ENCODE measurements at places on chromosomes 5 and 9. TPM values are rescaled to one million over a fixed set of nuclear protein-coding genes. Genes with fewer than 3 reads are reported as not detected.

DNA sequence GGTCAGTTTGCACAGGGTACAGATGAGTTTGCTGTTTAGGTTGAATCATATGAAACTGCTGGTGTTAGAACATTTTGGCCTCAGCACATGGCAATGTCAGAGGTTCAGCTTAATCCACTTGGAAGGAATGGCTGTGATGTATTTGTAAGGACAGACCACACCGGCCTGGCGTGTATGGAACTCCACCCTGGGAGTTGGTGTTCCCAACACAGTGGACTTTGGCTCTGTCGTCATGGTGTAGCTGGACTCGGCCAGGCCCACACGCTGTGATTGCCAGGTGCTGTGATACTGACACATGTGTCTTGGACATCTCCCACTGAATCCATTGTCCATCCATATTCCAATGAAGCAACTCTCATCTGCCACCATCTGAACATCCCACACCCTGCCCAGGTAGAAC lies 90.3 kb downstream of the ZNF618 start:
- H3K36me3 ChIP-seq, result peaks cover 28% of the 10 kb centered on the region
- H3K4me3 ChIP-seq, result no peak overlapping the region
- no peaks in the 10 kb centered on the region for H3K27me3 ChIP-seq
- peaks cover 3% of the 10 kb centered on the region for H3K4me1 ChIP-seq

The SLC45A2 gene
- not detected for polyA plus RNA-seq

The OR1Q1 gene
- polyA plus RNA-seq, result not detected

The MORN5 gene
- not detected for polyA plus RNA-seq

DNA sequence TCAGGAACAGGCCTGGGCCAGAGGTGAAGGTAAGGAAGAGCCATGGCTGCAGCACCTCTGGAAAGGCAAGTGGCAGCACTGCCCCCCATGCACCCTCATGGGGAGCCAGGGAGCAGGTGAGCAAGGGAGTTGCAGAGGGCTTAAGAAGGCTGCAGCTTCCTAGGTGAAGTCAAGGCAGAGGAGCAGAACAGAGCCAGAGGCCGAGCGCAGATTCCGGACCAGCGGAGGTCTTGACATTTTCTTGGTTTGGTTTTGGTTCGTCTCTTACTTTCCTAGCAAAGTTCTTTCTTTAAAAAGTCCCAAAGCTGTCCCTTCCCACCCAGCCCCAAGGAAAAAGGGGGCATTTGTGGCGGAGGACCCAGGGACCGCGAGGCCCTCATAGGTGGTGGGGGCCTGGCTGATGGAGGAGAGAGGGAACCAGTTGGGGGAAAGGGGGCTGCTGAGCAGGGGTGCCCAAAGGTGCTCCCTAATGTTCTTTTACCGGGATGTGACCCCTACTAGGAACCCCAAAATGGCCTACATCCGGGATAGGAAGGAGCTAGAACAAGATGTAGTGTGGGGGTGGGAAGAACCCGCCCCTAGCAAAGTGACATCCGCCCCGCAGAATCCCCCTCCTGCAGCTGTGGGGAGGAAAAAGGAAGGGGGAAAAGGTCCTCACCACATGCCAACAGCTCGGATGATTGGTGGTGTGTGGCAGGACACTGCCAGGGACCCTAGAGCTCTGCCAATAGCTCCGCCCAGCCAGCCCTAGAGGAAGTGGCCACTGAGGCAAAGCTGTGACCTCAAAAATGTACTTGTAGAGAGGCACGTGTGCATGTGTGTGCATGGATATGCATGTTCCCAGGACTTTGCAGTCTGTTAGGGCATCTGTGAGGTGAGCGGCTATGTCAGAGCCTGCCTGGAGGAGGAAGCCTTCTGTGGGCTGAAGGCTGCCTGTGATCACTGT lies 914 bp upstream of the CD72 start:
- no peaks in the 10 kb centered on the region for H3K27me3 ChIP-seq
- peak overlapping the region; percentile 6 for H3K27ac ChIP-seq
- H3K4me1 ChIP-seq, result no peaks in the 10 kb centered on the region
- H3K36me3 ChIP-seq, result no peaks in the 10 kb centered on the region
